ENCODE measurements at places on chromosomes 4 and X.

DNA sequence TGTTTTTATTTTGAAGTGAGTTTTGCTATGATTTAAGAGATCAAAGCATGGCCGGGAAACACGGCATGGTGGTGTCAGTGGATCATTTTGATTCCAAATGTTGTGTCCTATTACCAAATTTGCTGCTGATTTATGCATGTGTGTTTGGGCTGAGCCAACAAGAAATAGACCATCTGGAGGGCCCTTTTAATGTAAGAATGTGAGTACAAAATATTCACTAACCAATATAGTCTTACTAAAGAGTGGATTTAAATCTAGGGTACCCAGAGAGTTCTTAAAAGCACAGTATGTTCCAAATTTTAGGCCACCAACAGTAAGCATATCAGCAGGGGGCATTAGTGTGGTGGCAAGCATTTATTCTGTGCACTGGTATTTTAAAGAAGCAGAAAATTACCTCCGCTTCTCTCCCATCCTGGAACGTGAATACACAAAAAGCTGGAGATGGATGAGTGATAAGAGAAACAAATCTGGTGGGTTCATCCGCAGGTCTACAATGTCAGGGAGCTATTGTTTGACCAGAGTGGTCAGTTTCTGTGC, 444.4 kb upstream of the IGFBP7 start:
- no peak for DNase-seq

GRCh38 chr4:181202240-181202639, 1041.0 kb upstream of the TENM3 start:
- DNase-seq: no peak

DNA sequence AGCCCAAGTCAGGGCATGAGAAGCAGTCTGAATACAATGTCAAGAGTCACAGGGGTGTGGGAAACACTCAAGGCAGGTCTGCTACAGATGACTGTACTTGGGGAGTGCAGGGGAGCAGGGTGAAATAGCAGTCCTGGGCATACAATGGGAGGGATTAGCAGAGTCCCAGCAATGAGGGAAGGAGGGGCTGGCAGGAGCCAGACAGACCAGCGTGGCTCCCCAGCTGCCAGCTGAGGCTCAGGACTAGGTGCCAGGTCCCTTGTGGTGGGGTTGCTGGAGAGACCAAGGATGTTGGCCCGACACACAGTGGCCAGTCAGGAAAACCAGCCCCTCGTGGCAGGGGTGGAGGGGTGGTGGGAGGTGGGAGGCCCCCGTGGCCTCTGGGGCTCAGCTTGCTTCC, 86.6 kb downstream of the RTL5 start:
- no peak for DNase-seq

- no peak for DNase-seq
Measured at GRCh38 chrX:13144927-13145655, 100.7 kb upstream of the FAM9C start.

DNA sequence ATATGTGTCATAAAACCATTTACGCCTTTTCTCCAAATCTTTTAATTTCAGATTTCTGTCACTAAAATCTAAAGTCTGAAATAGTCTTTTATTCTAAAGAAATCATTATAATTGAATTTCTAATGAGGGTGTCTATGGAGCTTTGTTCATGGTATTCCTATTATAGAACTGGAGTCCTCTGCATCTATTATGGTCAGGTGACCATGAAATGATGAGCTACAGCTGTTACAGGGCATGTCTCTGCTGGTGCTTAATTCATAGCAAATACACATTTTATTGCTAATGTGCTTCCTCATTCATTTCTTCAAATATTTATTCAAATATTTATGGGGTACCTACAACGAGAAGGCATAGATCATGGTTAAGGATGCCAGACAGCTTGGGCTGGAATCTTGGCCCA, 126.1 kb downstream of the NAA11 start:
- no peak for DNase-seq

GRCh38 chr4:83178029-83178428, 63.5 kb upstream of the PLAC8 start:
- DNase-seq: no peak

DNA sequence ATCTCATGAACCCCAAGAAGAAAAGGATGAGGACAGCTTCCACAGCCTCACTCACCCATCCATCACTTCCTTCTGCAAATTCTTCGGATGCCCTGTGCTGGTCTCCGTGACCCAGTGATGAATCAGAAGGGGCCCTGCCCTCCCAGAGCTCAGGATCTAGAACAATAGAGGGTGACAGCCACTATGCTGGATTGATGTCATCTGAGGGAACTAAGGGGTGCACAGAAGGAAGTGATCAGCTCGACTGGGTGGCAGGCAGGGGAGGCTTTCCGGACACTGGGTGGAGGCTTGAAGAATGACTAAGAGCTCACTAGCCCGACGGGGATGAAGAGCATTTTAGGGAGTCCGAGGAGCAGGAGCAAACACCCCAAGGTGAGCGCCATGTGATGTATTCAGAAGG, 1.4 kb upstream of the ZNF185 start:
- DNase-seq: no peak

DNA sequence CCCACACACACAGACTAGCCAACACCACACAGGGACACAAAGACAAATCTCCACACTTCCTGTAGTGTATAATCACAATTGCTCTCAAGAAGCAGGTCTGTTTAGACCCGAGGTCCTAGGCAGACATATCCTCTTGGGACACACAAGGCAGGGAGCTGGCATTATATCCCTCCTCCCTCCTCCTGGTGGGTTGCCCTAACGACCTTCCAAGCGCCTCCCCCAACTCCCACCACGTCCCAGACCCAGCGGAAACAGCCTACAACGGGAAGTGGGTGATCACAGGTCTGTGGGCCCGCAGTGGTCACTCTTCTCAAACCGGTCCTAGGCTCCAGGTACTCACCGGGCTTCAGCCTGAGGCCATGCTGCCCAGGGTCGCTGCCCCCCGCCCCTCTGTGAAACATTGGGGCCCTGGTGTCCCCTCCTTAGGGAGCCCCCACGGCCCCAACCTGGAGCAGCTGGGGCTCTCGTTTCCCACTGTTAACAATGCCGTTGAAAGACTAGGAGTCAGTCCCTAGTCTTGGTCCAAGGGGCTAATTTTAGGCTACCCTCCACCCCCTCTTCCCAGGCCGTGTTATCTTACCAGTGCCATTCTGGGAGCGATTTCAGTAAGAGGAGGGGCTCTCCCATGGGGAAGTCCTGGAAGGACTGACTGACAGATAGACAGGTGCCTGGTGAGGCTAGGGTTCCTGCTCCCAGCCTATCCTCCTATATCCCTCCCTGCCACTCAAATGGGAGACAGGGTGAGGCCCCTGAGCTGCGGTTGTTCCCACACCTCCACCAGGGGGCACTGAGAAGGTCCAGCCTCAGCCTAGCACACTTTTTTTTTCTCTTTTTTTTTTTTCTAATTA, at the start of gene ASB12:
TSS of gene ASB12 (minus strand) at position 485 of the 848 bp plus-strand sequence. CDS start 4,957 bp downstream, outside the sequence.
- DNase-seq: no peak

DNA sequence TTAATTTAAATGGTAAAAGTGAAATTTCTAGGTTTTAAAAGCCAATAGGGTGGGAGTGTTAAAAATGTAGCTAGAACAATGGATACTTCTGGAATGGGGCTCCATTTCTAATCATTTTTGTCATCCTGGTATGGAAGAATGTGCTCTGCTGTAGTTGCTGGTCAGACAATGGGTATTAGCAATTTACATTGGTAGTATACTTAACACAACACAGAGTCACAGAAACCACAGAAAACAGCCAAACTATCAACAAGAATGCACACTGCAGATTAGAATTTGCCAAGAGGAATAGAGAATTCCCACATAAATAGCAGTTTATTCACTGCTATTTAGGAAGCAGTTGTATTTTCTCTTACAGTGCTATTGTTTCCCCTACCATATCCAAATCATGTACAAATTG, 319.6 kb downstream of the PPP3CA start:
- no peak for DNase-seq

DNA sequence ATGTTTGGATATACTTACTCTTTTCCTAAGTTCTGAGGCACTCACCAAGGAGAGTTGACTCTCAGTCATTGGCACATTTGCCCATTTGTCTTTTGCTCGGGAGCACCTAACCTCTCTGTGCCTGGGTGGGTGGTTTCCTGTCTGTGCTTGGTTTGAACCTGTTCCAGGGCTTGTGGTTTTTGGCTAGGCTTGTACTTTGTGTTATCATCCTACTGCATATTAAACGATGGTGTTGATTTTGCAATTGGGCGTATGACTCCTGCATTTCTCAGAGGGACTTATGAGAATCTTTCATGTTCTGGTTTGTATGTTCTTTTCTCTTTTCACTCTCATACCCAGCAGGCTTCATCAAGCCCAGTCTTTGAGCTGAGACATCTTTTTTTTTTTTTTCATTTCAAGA, 161.7 kb downstream of the BTC start:
- peak; percentile 6 for DNase-seq

DNA sequence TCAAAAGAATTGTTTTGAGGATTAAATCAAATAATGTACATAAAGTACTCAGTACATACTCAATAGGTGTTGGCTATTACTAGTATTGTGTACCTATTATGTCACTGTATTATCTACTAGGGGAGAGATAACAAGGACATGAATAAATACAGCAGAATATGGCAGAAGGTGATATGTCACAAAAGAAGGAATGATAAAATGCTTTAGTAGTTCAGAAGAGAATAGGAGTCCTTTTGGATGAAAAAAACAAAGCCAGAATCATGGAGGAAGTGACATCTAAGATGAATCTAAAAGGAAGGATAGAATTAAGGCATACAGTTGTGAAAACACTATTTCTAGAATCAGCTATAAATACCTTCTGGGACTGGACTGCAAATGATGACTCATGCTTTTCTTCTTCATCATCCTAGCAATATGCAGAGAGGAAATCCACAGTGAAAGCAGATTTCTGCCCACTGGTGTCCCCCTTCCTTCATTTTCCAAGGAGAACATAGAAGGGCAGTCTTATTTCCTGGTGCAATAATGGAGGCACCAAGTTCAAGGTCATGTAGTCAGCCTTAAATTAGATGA, 98.7 kb downstream of the GLUD2 start:
- DNase-seq: no peak

DNA sequence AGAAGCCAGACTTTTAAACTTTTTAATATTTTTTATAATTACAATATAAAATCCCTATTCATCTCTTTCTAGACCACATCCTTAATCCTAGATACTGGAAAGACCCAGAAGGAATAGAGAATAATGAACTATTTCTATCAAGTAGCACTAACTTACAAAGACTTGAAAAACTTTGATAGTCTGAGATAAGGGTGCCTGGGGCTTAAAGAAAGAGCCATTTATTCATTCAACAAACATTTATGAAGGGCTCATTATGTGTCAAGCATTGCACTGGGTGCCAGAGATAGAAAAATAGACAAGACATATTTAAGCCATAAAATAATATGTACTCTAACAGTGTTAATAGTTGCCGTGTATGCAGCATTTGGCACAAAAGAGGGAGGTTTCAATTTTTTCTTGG, 178.0 kb upstream of the EMCN start:
- DNase-seq: no peak

- no peak for DNase-seq
Measured at GRCh38 chrX:28848707-28849106, 261.5 kb downstream of the IL1RAPL1 start.

DNA sequence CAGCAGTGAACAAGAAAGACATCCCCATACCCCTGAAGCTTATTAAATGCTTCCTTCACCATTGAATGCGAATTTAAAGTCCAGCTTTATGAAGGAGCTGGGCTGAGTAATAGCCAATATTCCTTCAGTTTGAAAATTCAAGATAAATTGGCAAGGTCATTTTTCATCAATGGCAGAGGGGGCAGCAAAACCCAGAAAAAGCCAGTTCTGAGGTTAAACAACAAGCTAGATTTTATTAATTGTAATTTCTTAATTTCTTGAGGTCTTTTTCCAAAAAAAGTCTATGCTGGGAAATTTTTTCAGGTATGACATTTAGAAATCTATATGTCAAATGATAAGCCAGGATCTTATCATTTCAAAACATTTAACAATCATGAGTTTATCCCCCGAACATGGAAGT, 808.9 kb downstream of the RPA4 start:
- no peak for DNase-seq

- no peak for DNase-seq
Measured at GRCh38 chr4:112266823-112267222, 18.9 kb downstream of the TIFA start.

DNA sequence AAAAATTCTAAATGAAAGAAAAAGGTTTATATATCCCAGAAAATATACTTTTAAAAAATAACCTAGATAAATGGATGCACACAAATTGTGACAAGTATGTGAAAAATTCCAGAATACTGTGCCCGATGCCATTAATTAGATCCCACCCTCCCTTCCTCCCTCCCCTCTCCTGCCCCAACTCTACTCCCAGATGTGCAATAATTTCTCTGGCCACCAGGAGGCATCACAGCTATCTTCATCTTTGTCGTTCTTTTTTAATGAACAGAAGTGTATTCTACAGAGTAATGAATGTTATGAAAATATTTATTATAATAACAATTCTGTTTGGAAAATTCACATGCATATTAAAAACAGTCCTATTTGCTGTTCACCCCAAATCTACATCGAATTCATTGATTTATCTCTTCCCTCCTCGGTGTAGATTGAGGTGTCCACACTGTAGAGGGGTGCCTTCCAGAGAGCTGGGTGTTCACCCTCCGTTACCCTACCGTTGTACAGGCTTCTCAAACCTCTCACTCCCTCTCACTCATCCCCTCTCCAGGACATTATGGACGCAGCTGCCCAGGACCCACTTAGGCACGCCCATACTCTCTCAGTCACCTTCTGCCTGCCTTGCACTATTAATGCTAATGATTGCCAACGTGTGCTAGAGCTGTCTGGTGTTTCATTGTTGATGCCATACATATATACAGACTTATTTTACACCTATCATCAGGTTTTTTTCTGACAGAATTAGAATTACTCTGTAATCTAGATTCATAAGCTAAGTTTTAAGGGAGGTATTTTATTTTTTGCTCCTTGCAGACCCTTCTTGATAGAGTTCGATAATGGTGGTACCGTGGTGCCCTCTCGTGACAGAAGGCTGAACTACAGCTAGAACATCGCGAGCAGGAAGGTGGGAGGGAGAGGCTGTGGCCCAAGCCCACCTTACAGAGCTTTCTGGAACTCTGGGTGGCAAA, 14.1 kb downstream of the RAB40AL start:
- peak; percentile 27 for DNase-seq

DNA sequence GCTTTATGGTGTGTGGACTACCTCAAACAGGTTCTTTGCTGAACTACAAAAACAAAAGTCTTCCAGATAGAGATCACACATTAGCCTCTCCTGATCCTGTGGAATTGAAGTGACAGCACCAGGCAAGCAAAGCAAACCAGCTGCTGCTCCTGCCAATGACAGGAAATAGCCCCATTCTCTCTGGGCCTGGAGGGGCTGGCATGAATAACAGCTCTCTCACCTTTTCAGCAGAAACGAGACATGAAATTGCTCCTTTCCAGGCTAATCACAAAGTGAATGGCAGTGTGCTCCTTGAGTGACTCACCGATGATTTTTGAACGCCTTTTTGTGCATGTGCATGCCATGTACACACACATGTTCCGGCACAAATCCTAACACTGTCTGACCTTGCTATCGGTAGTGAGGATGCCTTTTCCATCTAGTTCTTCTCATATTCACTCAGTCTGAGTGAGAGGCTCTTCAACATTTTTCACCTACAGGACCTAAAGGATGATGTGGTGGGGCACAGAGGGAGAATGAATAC, 24.4 kb downstream of the MFAP3L start:
- no peak for DNase-seq

Data from stimulated activated CD4-positive, alpha-beta T cell treated with anti-CD3 and anti-CD28 coated beads, Interleukin-2, amount 100 ng/mL, for 4 hours (primary cell).